ENCODE measurements at places on chromosomes 2 and 18.

GRCh38 chr2:69345434-69345833, 41.6 kb downstream of the GFPT1 start:
- no peak for DNase-seq

- DNase-seq: no peak
These were observed 200.6 kb upstream of the MEX3C start for GRCh38 chr18:51398104-51398503.

DNA sequence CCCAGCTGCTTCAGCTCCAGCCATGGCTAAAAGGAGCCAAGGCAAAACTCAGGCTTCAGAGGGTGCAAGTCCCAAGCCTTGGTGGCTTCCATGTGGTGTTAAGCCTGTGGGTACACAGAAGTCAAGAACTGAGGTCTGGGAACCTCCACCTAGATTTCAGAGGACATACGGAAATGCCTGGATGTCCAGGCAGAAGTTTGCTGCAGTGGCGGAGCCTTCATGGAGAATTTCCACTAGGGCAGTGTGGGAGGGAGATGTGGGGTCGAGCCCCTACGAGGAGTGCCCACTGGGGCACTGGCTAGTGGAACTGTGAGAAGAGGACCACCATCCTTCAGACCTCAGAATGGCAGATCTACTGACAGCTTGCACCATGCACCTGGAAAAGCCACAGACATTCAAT, 76.1 kb upstream of the KCTD1 start:
- no peak for DNase-seq

GRCh38 chr2:174597009-174597344, 627 bp downstream of the WIPF1 start:
- no peak for DNase-seq

- no peak for DNase-seq
These were observed 127.9 kb downstream of the PIEZO2 start for GRCh38 chr18:11021477-11021876.

DNA sequence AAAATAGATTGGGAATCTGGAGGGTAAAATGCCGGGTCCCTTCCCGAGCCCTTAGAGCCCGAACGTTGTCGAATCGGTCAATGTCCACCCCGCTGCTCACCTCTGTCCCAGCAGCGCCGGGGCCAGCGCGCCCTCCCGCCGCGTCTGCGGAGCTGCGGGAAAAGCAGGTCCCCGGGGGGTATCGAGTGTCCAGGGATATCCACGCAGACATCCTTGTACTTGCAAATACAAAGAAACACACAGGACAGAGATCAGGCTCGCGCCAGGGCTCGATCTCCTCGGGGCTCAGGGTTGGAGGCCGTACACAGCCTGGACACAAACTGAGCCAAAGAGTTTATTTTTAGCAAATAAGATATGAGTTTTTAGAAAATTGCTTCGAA, 2.3 kb upstream of the GATA6 start:
- DNase-seq: no peak

GRCh38 chr2:235709969-235710879, 216.4 kb downstream of the AGAP1 start:
- no peak for DNase-seq

DNA sequence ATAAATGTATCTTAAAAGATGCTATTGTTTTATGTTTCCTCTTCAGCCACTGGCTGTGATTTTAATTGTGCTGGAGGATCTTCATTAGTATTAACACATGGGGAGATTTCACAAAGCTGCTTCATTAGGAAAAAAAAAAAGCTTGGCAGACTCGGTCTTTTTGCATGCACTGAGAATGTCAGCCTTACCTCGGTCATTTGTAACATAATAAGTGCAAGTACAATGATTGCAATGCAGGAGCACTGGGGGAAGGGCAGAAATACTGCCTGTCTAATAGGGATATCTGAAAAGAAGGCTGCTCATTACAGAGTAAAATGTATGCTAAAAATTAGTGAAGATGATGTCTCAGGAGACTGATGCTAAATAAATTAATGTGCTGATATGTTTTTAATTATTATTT, 1.3 kb upstream of the BAZ2B start:
- DNase-seq: no peak

- DNase-seq: no peak
These were observed 491.3 kb downstream of the IRS1 start for GRCh38 chr2:226308323-226308680.

GRCh38 chr2:111116843-111117597, 3.7 kb upstream of the BCL2L11 start:
- no peak for DNase-seq

DNA sequence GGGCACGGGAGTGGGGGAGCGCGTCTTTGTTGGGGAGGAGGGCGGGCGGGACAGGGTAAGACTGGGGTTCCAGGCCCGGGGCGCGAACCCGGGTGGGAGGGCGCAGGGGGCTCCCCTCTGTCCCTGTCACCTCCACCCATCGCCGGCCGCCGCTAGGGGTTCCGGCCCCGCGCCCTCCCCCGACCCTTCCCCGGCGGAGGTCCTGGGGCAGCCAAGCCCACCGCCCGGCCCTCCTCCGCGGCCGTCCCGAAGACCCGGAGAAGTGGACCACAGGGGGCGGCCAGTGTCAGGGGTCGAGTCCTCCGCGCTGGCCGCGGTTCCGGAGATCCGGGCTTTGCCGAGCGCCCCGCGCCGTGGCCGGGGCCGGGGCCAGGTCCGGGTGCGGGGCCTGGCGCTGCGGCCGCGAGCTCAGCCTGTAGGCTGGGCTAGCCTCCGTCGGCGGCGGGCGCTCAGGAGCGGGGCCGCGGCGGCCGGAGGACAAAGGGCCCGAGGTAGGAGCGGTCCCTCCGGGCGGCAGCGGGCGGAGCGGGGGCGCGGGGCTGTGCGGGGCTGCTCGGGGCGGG, 16.6 kb upstream of the E2F6 start:
- no peak for DNase-seq

DNA sequence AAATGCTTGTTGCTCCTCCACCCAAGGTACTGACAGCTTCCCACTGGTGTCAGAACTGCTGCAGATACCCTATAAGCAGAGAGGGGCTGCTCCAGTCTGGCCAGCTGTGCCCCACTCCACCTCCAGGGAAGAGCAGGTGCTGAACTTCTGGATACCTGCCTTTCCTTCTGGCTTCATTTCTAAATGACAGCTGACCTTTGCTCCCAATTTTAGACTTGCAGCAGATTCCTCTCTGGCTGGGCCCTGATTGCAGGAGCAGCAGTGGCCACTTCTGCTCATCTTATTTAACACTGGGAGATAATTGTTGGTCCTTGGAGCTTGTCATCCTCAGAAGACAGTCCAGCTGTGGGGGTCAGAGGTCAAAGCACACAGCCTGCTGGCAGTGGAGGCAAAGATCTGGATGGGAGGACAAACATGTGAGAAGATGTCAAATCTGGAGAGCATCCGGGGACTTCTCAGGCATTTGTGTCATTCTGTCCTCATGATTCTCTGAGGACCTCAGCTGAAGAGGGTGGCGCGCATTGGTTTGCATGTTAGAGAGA, 38.9 kb downstream of the SETBP1 start:
- DNase-seq: no peak

DNA sequence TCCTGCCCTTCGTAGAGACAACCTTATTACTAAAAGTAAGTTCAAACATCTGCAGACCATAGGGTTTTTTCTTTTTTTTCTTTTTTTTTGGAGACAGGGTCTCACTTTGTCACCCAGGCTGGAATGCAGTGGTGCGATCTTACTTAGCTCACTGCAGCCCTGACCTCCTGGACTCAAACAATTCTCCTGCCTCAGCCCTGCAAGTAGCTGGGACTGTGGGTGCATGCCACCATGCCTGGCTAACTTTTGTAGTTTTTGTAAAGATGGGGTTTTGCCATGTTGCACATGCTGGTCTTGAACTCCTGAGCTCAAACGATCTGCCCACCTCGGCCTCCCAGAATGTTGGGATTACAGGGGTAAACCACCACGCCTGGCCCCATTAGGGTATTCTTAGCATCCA, 32.4 kb downstream of the HADHA start:
- DNase-seq: no peak

- no peak for DNase-seq
These were observed 482.0 kb downstream of the PTPRM start for GRCh38 chr18:8049147-8049546.

- no peak for DNase-seq
These were observed 13.4 kb upstream of the ADGRF3 start for GRCh38 chr2:26359886-26360473.

- no peak for DNase-seq
These were observed 29.8 kb downstream of the LRP1B start for GRCh38 chr2:142100970-142101369.

DNA sequence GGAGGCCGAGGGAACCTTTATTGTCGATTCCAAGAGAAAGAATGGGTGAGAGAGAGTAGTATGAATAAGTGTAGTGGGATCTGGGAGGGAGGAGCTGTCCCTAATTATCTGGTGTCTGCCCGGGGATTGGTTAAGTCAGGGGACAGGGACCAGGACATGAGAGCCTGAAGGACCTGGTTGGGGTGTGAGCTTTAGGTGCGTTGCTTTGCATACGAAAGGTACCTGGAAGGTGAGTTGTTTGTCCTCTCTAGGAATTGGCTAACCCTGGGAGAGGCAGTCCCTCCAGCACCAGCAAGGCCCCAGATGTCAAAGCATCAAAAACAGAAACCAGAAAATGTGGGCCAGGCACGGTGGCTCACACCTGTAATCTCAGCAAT, 48.1 kb upstream of the RPL31 start:
- no peak for DNase-seq

GRCh38 chr2:79139423-79139822, 19.1 kb downstream of the REG1A start:
- DNase-seq: no peak

- DNase-seq: no peak
These were observed 37.4 kb upstream of the ARHGEF4 start for GRCh38 chr2:130799295-130799694.

- DNase-seq: no peak
These were observed 84.0 kb upstream of the ITPRID2 start for GRCh38 chr2:181807526-181807925.

DNA sequence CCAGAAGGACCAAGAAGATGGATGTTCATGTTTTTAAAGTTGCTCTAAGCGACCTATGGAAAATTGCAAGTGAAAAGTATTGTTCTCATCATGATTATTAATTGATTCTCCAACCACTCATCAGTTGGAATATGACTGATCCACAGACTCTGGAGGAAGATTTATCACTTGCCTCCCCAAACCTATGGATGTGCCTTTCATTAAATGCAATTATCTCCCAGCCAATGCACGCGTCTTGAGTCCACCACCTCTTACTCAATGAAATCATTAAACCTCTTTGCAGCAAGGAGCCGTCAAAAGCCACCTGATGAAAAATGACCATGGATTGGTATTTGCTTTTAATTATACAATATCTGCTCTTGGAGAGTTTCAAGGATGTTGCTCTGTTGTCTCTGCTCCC, 165.6 kb downstream of the LRRTM1 start:
- DNase-seq: no peak

DNA sequence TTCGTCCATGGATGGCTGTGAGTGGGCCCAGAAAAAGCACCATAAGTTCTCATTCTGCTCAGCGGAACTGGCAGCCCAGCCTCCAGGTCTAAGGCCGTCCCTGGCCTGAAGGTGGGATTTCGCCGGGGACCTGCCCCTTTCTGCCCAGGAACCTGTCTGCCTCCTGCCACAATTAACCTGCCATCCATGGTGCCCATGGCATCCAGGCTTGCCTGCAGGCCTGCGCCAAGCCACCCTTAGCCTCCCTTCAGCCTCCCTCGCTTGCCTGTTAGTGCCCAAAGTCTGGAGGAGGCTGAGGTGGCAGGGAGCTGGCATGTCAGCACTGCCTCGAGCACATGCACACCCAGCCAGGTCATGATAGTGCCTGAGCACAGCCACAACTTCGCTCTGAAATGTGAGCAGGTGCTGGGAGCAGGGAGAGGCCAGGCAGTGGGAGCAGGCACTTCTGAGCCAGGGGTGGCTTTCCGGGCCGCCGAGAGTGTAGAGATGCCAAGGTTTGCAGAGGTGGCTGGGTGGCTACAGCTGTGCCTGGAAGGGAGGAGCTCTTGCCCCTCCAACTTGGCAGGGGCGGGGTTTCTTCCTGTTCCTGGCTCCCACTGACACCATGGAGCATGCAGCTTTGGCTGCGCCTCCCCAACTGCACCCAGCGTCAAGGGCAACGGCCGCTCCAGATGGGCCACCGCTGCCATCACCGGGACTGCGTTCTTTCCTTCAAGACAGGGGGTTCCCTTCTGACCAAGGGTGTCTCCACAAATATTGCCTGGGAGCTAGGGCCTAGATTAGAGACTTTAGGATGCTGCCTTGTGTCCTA, 648.9 kb upstream of the VRK2 start:
- no peak for DNase-seq

DNA sequence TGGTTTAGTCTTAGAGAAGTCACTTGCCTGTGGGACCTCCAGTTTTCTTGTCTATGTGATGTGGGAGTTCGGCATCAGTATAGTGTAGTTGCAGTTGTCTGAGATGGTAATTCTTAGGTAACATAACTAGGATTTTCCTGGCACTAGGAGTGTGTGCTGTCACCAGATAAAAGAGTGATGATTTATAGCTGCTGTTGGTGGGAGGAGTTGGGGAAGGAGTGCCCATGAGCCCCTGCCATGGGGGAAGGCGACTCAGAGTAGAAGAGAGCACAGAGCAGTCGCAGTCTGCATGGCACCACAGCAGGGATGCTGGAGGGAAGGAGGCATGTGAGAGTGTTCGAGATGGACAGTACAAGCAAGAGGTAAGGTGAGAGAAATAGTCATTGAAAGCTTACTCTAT, 38.7 kb downstream of the ATP9B start:
- DNase-seq: no peak

DNA sequence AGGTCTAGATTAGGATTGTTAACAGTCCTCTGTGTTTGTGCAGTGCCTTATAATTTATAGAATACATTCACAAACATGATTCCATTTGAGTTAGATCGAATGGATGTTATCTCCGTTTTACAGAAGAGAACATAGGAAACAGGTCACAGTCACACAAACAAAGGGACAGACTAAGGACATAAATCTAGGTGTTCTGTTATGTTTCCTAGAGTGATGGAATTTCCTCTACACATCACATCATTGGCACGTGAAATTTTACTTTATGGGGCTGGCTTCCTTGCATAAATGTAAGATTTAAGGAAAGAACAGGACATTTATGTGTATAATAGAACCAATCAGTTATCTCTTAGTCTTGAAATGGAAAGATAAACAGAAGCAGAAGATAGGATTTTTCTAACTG, 6.4 kb downstream of the TRIM54 start:
- DNase-seq: no peak

DNA sequence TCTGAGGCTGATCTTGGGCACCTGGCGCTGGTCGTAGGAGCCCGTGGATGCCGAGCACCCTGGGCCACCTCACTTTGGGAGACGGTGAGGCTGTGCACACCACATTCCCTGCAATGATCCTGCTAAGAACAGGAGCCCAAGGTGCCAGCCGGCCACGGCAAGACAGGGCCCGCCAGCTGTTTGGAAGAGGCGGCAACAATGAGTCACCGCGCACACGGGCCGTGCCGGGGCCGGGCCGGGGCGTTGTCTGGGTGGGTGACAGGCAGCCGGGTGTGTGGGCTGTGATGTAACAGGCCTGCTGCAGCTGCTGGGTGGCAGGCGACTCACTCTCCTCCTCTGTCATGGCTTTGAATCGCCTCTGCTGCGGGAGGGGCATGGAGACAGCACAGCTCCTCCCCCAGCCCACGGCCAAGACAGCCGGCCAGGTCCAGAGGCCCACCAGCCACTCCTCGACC, 49.7 kb upstream of the ODC1 start:
- peak; percentile 19 for DNase-seq

Data from GOT3 (cell line).